ENCODE measurements at places on chromosomes 1 and 21.

DNA sequence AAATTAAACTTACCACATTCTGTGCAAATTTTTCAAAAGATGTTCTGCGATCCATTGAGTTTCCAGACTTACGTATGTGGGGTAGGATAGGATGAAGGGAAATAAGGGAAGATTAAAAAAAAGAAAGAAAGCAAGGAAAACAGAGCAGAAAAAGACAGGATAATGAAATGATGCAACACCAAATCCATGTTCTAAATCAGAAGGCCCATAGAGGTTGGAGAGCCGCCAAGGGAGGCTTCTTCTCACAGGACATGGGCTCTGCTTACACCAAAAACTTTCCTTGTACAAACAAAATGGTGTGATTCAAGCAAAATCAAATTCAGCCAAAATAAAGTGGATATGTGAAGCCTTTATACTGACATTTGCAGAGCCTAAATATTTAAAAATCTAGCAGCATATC lies 189.5 kb upstream of the GREM2 start:
- no peak for ATAC-seq

GRCh38 chr1:222920169-222920568 lies 105.3 kb downstream of the DISP1 start:
- ATAC-seq = no peak

DNA sequence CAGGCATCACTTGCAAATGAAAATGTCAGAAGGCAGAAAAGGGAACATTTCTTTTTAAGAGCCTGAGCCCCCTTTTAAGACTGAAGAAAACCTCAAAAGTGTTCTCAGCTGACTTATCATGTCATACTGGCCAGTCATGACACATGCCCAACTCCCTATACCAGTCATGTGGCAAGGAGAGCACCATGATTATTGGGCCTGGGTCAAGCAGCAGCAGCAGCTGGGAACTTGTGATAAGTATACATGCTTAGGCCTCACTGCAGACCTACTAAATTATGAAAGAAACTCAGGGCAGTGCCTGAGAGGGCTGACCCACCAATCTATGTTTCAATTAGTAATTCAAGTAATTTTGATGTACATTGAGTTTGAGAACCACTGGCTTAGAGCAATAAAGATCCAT lies 8.6 kb downstream of the RO60 start:
- ATAC-seq = no peak

- ATAC-seq = no peak
Measured at GRCh38 chr21:18614303-18614702, 210.7 kb upstream of the TMPRSS15 start.

- no peak for ATAC-seq
Measured at GRCh38 chr1:233673261-233673946, 59.5 kb downstream of the KCNK1 start.

Measured in stimulated activated memory B cell treated with anti-CD40 and anti-IgM and Interleukin-4, amounts not matched to agents 10 μg/mL and 1 μg/mL and 100 μg/mL, for 72 hours (primary cell).